ENCODE measurements at places on chromosomes 6 and 20.
A peak's percentile ranks its signal among the peaks of the same experiment; 100 is the strongest.

DNA sequence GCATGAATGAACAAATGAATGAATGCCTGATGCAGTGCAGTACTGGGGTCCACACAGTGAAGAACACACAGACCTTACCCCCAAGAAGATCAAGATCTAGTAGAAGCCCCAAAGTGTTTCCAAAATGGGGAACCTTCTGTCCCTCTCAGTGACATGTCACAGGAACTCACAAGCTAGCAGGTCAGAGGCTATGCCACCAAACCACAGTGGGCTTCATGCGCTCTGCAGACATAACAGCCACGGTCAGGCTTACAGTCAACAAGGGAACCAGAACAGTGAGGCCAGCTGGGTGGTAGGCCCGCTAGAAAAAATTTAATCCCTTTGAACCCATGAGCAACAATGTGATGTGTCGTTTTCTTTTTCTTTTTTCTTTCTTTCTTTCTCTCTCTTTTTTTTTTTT is 20.2 kb upstream of the ARFGEF2 start:
- no peak for DNase-seq

- no peak for DNase-seq
Measured at GRCh38 chr6:84432619-84433018, 205.2 kb upstream of the CEP162 start.

- DNase-seq, result no peak
Measured at GRCh38 chr6:104638841-104639290, 220.9 kb downstream of the HACE1 start.

- no peak for DNase-seq
Measured at GRCh38 chr6:5537132-5537531, 275.8 kb downstream of the FARS2 start.

GRCh38 chr6:128720891-128721290 is 162.0 kb upstream of the LAMA2 start:
- no peak for DNase-seq

- DNase-seq, result no peak
Measured at GRCh38 chr6:90288404-90288803, 8.2 kb downstream of the BACH2 start.

DNA sequence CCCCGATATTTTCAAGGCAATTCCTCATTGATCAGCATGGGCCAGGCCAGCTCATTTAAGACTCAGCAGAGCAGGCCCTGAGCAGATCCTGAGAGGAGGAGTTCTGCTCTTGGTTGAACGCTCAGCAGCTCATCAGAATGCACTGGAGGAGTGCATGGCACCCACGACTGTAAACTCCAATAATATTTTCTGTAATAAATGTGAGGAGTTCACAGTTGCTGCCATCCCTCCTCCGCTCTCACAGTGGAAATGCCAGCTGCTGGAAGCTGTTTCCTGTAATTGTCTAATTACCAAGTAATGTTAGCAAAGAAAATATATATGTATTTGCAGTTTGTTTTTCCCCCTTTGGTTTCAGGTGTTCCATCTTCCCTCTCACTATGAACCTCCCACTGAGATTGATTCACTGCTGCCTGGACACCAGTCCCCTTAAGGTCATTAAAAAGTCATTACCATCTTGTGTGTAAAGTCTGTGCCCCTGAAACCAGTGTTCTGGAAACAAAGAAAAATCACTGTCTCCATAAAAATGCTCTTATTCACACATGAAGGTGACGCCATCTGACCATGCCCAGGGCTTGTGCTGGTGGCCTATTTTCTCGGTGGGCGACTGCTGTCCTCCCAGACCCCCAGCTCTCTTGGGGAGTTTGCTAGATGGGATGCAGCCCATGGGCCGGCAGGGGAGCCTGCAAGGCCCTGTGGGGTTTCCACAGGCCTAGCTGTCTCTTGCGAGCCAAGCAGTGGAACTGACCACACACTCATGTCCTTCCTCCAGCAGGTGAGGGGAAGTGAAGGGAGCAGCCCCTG is 374.2 kb downstream of the ZFAND3 start:
- DNase-seq, result no peak

DNA sequence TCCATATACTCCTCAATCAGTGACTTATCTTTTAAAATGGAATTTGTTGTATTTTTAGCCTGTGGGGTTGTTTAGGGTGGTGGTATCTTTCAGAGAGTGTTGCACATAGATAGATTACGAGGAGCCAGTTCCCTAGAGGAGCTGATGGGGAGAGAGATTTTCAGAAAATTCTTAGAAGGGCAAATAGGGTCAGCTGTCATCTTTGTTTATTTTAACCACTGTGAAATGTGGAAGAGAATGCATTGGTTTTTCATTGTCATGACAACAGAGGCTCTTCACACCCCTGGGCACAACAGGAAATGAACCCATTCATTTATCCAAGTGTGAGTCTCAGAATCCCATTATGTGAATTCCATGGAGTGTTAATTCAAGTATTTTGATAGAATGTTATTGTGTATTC is 188.4 kb downstream of the JARID2 start:
- no peak for DNase-seq

DNA sequence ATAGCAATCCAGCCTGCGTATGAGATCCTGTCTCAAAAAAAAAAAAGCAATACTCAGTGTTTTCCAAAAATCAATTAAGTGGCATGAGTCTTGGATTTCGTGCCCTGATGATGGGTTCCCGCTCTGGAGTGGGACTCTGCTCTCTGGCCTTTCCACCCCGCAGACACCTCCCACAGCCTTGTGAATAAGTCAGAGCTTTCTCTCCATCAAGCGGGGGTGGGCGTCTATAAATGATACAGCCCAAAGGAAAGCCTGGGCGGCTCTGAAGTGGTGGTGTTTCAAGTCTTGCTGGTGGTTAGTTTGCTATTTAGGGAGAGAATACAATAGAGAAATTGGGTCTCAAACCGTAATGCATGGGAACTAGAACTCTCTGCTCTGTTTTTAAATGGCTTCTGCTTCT is 52.5 kb upstream of the TAGAP start:
- DNase-seq, result no peak

DNA sequence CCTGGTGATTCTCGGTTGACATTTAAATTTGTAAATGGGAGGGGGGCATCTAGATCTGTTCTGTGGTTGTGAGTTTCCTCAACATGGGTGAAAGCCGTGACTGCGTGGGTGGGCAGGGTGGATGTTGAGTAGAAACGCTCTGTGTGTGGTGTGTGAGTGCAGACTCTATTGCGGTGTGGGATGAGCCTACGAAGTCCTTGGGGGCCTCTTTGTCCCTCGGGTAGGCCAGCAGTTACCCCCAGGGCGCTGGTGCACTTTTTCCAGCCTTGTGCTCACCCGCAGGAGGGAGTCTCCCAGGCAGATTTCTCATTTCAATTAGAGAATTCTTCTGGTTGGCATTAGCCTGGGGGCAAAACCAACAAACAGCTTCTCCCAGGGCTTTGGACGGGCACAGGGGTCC is 10.6 kb downstream of the TOX2 start:
- no peak for DNase-seq

- DNase-seq, result no peak
Measured at GRCh38 chr6:159758031-159759001, 3.5 kb upstream of the ACAT2 start.

- DNase-seq, result no peak
Measured at GRCh38 chr20:35583636-35584560, 31.7 kb upstream of the SPAG4 start.

DNA sequence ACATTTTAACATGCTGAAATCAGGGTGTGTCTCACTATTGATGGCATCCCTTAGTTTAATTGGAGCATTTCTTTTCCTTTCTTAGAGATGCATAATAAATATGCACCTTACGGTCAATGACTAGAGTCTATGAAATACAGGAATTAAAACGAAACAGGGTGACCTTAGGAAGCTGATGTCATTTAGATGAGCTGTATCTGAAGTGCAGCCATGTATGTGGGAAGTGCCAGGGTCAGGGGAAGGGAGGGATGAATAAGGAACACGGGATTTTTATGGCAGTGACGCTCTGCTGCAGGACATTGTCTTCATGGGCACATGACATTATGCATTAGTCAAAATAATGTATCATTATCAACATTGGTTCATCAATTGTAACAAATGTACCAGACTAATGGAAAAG is 84.0 kb downstream of the AGPAT4 start:
- no peak for DNase-seq

- DNase-seq, result no peak
Measured at GRCh38 chr20:62489186-62489931, 13.6 kb upstream of the GATA5 start.

- DNase-seq, result no peak
Measured at GRCh38 chr6:168147205-168147738, 68.3 kb upstream of the FRMD1 start.

- no peak for DNase-seq
Measured at GRCh38 chr6:55293116-55293515, 34.2 kb upstream of the GFRAL start.

DNA sequence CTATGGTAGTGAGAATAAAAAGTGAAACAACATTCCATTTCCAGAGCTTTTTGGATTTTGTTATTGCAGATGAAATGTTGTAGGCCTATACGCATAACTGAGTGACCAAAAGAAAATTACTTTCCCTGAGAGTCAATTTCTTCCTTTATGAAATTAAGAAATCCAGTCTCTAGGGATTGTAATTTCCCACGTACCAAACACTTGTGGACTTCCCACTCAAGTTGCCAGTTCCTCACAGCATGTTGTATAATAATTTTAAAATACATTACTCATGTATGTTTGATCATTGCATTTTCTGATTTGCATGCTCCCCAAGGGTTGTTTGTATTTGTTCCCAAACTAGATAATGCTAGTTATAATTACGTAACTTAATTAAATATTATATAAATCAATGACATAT is 12.0 kb upstream of the PRDM1 start:
- DNase-seq, result no peak

DNA sequence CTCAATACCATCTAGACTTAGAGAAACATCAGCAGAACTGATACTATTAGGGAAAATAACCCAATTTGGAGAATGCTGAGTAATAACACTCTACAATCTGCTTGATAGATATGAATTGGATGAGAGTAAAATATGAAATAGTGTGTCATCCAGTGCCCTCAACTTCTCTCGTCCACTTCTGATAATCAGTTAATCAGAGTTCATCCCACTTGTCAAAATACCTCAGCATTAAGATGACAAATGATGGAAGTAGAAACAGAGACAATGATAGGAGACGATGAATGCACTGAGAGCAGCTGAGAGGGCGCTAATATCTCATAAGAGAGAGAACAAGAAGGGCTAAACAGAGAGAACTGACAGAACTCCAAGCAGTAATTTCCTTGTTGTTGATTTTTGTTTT is 699.6 kb downstream of the EPHA7 start:
- no peak for DNase-seq

DNA sequence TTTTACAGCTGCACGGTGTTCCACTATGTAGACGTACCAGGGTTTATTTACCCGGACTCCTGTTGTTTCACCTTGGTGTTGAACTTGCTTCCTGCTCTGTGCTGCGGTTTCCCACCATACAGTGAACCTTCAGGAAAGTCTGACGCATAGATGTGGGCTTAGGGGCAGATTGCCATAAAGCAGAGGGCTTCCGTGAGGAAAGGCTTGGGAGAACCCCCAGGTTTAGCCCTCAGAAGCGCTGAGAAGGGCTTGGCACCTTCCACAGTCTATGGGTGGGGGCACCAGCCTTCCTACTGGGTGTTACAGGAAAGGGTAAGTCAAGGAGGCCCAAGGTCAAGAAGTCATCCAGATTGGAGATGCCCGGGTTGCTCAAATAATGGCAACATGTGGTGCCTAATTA is 19.2 kb upstream of the MRPS18A start:
- no peak for DNase-seq

DNA sequence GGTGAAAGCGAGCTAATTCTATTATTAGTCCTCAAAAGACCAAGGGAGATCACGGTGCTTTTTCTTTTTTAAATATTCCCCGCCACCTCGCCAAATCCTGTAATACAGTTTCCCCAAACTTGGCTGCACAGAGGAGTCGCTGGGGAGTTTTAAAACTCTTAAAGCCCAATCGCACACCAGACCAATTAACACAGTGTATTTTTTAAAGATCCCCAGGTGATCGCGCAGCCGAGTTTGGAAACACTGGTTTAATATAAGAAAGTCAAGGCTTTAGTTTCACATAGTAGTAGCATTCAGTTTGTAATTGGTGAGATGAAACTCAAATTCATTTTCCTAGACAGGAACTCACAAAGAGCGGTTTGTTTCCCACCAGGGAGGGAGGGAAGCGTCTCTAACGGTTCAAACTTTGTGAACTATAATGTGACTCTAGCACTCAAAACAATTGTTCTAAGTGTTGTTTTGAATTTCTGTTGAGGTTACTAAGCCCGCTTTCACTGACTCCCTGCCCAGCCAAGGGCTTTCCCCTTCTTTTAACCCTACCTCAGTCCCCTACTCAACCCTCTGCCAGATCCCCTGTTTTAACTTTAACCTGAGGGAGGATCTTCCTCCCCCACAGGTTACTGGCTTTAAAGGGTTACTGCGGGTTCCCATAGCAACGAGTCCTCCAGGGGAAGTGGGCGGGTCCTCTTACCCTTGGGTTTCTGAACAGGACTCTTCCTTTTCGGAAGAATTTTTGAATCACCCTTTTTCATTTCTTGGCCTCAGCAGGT is 25.7 kb upstream of the BTBD3 start:
- peak; percentile 35 for DNase-seq

DNA sequence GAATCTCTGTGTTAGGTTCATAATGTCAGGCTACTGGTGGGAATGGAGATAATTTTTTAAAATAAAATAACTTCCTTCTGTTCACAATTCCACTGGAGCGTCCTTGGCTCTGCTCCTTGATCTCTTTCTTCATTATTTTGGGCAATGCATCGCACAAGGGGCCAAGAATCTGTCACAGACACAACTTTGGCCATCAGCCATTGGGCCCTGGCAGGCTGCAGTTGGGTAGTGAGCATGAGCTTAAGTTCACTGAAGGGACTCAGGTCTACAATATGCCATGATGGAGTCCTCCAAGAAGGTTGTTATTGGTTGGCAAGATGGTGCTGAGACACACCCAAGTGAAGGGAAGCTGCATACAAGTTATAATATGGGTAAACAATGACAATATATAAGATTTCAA is 40.0 kb downstream of the CYP39A1 start:
- no peak for DNase-seq

GRCh38 chr20:29298759-29299613 is 1958.5 kb upstream of the DEFB115 start:
- DNase-seq, result no peak

- no peak for DNase-seq
Measured at GRCh38 chr6:17165383-17165782, 63.5 kb downstream of the STMND1 start.

DNA sequence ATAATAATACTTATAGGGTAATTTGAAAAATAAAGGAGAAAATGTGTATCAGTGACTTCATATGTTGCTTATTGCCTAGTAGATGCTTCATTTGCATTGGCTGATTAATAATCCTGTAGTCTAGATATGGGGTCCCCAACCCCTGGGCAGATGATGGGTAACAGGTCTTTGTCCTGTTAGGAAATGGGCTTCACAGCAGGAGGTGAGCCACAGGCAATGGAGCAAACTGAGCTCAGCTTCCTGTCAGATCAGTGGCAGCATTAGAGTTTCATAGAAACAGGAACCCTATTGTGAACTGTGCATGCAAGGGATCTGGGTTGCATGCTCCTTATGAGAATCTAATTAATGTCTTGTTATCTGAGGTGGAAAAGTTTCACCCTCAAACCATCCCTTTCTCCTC is 1049.5 kb upstream of the EPHA7 start:
- no peak for DNase-seq

- DNase-seq, result no peak
Measured at GRCh38 chr6:110882274-110882619, 7.7 kb downstream of the AMD1 start.

GRCh38 chr6:45967363-45967762 is 48.3 kb downstream of the CLIC5 start:
- no peak for DNase-seq

- DNase-seq, result no peak
Measured at GRCh38 chr20:15682690-15683089, 890.6 kb downstream of the KIF16B start.
